ENCODE measurements at places on chromosomes 11 and 22.

DNA sequence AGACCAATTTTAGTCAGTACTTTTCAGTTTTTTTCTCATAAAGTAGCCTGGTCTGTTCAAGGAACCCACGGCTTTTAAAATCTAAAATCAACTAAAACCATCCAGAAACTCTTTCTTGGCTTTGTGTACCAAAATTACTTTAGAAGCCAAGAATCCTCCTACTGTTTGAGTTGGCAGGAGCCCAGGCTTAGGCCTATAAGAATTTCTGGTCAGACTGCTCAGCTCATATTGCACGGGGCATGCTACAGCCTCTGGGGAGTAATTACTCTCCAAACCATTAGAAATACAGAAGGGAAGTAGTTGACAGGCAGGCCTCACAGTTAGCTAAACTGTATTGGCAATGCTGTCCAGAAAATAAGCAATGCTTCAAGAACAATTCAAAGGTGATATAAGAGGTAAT is 1862.9 kb upstream of the RAG2 start:
- DNase-seq: peak; percentile 45

DNA sequence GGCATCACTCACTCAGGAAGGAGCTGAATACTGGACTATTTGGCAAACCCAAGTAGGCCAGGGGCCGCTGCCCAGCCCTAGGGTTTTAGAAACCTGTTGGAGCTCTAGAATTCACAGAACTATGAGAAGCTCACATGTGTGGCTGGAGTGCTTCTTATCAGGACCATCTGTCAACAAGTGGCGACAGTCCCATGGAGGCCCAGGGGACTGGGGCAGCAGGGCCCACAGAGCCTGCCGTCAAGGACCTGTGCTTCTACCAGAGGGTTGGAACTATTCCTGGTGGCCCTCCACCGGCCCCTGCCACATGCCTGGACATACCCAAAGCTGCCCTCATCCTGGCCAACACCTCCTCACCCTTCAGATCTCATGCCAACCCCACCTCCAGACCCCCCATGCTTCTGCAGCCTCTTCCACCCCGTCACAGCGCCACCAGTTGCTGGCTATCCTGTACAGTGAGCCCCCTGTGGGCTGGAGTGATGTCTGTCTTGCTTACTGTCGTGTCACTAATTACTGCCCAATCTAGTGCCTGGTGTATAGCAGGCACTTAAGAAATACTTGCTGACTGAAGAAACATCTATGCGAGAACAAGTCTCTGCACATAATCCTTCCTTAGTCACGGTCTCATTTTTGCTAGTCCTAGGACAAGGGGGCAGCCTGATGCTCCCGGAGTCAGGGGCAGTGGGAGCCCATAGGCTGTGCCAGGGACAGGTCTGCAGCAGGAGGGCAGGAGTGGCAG is 27.2 kb upstream of the RASL10A start:
- no peak for DNase-seq

DNA sequence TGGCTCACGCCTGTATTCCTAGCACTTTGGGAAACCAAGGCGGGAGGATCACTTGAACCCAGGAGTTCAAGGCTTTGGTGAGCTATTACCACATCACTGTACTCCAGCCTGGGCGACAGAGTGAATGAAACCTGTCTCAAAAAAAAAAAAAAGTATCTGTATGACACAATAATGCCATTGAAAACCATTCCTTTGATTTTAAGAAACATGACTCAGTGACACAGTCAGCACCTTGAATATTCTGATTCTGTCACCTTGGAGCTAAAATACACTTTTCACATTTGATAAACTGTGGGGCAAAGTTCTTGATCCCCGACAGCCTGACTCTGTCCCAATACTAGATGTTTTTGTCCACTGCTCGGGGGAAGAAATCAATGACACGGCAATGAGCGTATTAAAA is 16.7 kb upstream of the ELFN2 start:
- DNase-seq: no peak

DNA sequence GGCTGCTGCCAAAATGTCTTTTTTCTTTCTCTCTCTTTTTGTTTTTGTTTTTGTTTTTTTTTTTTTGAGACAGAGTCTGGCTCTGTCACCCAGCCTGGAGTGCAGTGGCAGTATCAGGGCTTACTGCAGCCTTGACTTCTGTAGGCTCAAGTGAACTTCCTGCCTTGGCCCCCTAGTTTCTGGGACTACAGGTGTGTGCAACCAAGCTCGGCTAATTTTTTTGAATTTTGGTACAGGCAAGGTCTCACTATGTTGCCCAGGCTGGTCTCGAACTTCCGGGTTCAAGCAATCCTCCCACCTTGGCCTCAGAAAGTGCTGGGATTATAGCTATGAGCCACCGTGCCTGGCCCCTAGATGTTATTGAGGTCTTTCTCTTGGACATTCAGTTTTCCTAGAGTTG is 2.2 kb upstream of the DDX10 start:
- no peak for DNase-seq

DNA sequence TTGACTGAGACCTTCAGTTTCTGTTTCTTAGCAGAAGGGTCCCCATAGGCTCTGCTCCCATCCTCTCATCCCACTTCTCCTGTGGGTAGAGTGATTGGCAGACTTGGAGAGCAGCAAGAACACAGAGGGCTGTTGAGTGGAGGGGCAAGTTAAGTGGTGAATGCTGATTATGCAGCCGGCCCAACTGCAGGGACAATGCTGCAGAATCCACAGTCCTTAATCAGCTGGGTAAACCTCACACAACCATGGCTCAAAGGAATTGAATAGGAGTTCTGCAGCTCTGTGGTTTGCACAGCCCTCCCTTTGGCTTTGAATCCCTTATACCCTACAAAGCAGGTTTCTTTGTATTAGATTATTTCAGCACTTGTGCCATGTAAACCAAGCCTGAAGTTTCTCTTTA is 161.1 kb downstream of the NAV2 start:
- DNase-seq: no peak

- DNase-seq: no peak
Measured at GRCh38 chr11:117613521-117613920, 183.5 kb downstream of the DSCAML1 start.

GRCh38 chr11:76030286-76030685 is 176.0 kb downstream of the WNT11 start:
- DNase-seq: no peak

- no peak for DNase-seq
Measured at GRCh38 chr22:34055525-34056200, 135.4 kb upstream of the LARGE1 start.

GRCh38 chr11:128894286-128894681 is 3.1 kb downstream of the KCNJ5 start:
- no peak for DNase-seq

DNA sequence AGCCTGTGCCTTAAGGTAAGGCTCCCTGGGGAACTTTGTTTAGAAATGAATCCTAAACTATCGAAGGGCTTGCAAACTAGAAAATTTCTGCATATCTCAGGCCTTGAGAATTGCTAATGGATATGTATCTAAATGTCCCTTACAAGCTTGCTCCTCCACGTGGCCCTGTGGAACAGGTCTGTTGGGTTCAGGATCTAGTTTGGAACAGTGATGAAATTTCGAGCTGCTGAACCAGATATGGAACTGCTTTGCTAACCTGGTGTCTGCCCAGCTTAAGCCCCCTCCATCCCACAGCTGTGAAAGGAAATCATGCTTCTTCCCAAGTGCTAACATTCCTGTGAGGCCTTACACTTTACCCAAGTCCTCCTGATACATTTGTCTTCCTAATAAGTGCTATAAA is 11.6 kb downstream of the SREBF2 start:
- DNase-seq: no peak

DNA sequence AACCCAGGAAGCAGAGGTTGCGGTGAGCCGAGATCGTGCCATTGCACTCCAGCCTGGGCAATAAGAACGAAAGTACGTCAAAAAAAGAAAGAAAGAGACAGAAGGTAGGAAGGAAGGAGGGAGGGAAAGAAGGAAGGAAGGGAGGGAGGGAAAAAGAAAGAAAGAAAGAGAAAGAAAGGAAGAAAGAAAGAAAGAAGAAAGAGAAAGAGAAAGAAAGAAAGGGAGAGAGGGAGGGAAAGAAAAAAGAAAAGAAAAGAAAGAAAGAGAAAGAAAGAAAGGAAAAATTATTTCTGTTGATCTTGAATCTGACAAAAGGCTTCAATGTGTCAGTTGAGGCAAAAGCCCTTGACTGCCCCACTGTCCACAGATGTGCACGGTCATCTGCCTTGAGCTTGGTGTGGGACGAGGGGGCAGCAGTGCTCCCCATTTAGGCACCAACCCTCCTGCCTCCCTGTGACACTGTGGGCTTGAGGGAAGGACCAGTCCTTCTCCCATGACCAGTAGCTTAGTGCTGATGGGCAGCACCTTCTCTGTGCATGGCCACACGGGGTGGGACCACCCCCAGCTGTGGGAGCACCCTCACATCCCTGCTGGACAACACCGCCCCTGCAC is 24.4 kb downstream of the KCTD17 start:
- DNase-seq: no peak

DNA sequence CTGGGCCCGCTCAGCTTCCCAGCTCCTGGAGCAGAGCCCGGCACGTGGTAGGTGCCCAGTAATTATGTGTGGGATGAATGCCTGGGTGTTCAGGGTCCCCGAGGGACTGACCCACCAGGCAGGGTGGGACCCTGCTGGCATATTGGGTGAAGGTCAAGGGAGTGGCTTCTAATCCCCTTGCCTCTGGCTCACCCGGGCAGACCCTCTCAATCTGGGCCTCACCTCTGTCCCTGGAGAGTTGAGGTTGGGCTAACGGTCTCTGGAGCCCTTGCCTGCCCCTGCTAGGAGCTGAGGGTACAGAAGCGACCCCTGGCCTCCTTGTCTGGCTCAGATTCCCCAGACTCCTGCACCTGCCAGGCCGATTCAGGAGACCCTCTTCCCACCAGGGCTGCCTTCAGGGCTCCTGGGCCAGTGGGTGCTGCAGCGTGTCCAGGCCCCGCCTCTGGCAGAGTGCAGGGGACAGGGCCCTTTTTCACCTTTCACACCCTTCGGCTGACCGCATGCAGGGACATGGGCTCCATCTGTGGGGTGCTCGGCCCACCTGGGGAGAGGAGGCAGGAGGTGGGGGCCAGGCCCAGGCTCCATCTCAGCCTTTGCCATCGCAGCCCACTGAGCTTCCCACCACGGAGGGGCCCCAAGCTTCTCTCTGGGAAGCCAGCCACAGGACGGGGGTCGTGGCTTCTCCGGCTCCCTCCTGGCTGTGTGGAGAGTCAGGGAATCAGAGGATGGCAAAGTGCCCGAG is 3.8 kb upstream of the CTSD start:
- DNase-seq: no peak

DNA sequence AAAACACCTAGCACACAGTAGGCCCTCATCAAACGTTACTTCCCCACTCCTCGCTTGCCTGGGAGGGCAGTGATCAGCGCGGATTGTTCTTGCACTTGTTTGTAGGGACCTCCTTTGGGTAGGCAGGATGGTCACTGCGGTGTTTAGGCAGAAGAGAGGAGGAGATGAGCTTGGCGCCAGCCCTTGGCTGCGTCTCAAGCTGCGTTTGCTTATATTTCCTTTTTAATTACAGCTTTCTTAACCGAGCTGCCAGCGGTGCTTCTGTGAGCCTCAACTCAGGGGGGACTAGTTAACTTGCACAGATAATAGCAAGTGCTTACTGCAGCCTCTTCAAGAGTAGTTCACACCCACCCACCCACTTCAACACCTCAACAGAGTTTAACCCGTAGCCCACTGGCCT is 15.1 kb downstream of the IFT27 start:
- DNase-seq: no peak

DNA sequence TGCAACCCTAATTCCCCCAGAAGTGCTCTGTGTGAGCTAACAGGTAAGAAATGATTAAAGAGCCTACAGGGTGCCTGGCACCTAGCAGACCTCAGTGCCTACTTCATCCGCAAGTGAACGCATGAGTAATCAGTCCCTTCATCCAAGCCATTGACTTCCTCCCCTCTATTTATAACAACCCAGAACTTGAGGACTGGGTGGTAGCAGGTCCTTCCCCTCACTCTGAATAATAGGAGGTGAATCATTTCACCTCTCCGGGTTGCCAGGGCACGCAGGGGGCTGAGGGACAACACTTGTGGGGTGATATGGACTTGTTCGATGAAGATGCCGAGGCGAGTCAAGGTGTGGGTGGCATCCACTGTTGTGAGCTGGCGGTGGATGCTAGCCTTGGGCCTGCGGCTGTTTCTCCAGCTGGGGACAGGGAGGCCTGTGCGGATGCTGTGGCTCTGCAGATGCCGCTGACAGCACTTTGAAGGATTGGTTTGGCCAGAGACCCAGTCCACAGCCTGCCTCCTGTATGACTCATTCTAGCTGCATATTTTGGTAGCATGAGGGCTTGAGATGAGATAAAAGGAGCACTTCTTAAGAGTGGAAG is 11.7 kb upstream of the SORL1-AS1 start:
- DNase-seq: peak; percentile 92

GRCh38 chr11:106714199-106714598 is 304.1 kb downstream of the GUCY1A2 start:
- DNase-seq: no peak

DNA sequence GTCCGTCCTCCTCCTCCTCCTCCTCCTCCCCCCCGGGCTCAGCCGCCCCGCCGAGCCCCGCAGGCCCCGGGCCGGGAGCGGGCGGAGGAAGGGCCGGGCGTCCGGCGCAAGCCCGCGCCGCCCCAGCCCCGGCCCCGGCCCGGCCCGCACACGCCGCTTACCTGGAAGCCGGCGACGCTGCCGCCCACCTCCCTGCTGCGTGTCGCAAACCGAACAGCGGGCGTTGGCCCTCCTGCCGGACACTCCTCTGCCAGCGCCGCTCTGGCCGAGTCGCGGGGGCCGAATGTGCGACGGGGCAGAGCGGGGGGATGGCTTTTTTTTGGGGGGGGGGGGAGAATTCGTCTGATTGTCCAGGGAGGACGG is 1.1 kb downstream of the IGF2 start:
- DNase-seq: no peak

DNA sequence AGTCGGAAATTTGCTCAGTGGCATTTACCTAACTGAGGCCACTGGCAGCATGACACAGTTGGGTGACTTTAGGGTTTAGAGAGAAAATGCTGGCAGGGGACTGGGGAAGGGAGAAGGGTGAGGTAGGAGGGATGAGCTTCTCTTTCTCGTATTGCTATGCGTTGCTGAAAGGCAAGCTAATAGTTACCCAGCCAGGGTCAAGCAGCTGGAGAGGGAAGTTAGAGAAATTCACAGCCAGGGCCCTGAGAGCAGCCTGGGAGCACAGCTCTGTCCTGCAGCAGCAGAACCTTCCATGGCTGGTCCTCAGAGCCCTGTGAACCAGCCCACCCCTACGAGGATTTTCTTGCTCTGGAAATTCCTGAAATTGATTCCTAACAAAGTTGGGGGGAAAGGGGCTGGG is 679.6 kb downstream of the NTM start:
- no peak for DNase-seq

DNA sequence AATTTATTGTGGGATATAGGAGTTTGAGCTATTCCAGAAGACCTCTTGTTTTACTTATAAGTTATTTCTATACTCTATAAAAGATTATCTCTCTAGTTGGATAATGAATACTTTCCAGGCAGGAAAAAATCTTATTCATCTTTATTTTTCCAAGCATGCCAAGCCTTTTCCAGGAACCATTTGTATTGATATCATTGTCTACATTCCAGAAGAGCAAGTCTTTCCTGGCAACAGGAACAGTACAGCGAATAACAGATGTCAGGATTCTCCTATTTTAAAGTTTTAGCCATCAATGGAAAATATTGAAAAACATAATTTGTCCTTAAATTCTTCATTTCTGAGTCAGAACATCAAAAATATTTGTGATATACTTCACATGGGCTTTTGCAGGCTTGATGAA is 5.2 kb upstream of the NXPE1 start:
- no peak for DNase-seq
